Activated naive CD4-positive, alpha-beta T cell (primary cell): ENCODE measurements at places on chromosomes 6 and 20.

DNA sequence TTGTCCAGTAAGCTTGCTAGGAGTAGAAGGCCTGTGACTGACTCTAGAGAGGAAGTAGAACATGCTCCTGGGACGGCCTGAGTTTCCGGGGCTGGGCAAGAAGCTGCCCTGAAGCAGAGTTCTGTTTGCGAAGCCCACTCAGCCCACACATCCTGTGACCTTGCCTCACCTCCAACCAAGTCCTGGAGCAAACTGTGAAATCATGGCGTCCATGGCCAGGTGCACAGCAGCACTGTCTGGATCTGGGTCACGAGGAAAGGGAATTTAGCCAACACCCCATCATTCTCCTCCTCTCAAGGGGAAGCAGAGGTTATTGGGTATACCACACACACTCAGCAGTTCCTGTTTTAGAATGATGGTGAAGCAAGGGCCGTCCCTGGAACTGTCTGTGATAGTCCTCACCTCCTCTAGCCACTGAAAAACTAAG, 87.5 kb downstream of the CRYBG1 start:
- no peak for DNase-seq

DNA sequence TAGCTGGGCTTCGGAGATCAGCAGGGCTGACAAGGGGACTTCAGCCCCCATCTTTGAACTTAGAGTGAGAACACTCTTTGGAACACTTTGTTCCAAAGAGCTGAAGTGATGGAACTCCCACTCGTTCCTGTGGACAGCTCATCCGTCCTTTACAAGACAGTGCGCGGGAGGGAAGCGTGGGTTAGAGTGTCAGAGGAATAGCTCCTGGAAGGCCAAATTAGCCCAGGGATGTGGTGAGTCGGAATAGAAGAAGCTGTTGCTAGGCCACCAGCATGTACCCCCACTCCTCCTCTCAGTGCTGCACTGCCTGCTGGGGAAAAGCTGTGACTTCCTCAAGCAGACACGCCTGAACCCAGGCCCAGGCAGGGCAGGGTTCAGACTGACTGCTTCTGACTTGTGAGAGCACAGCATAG, 1.7 kb downstream of the SDCBP2 start:
- DNase-seq, result no peak

DNA sequence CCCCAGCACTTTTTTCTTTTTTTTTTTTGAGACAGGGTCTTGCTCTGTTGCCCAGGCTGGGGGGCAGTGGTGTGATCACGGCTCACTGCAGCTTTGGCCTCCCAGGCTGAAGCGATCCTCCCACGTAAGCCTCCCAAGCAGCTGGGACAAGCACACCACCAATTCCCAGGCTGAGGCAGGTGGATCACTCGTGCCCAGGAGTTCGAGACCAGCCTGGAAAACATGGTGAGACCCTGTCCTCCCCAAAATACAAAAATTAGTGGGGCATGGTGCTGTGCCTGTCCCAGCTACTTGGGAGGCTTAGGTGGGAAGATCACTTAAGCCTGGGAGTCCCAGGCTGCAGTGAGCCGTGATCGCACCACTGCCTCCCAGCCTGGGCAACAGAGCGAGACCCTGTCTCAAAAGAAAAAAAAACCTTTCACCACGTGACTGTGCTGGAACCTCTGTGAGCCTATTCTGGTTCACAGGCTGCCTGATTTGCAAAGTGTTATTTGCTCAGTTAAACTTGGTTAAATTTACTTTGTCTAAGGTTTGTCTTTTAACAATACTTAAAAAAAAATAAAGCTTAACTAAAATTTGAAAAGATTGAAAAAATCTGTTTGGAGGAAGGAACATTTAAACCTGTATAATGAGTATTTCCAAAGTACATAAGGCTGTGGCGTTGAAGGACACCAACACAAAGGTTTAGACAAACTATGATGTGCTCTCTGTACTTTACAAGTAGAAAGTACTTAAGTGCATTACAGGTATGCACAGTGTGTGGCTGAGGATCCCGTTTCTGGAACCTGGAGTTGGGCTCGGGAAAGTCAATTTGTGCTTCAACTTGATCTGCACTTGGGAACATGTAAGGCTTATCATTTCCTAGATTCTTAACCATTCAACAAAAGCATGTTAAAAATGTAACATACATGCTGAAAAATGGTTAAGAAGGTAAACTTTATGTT, 55.0 kb downstream of the PPP1R3G start:
- DNase-seq, result no peak

DNA sequence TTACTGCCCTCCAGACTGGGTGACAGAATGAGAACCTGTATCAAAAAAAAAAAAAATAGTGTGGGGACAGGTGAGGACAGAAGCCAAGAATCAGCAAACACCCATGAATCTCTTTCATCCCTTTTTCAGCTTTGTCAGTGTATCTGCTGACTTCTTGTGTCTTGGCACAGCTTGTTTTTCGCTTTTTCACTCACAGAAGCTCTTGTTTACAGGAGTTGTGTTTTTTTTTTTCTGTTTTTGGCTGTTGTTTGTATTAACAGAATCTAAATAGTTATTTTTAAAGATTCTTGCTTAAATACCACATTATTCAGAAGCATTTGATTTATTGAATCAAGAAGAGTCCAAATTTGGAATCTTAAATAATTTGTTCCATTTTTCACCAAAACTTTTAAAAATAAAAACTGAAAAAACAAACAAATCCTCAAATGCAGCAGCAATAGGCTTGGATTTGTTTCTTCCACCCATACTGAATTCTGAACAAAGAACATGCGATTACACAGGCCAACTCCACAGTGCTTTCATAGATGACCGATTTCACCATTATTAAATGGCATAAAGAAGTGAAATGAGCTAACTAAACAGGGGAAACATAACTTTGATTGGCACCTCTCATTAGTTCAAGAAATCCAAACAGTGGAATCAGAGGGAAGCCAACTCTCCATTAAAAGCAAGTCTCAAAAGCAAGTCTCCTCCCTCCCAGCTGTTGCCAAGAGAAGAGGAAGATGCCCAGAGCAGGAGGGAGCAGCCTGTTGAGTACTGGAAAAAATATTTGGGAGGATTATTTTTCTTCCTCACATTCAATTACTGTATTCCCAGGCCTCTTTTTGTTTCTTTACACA, 27.2 kb upstream of the GPR63 start:
- no peak for DNase-seq

GRCh38 chr6:37511910-37512399, 12.3 kb upstream of the CCDC167 start:
- no peak for DNase-seq

DNA sequence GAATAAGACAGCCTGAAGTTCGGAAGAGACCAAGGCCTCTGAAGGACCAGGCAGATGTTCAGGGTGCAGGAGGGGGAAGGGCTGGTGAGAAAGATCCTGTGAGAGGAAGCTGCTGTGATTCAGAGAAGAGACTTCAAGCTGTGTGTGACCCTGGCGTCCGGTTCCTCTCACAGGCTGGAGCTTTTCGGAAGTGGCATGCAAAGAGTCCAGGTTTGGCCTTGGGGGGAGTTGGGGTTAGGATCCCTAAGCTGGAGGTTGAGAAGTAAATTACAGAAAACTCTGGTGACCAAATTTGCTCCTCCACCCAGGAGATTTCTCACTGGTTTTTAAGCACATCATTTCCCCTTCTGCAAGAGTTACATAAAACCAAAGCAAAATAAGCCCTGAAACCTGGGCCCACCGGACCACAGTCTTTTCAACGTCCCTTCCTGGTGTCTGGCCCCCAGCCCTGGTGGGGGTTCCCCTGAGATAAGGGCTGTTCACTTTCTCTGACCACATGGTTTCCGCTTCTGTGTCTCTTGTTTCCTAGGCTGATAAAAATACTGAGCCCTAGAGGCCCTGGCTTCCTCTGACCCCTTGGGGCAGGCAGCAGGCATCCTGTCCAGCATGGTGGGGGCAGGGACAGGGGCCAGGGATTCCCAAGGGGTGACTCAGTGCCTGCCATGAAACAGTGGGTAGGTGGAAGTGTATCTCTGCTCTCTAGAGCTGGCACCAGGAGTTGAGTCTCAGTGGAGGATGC, 12.0 kb upstream of the LTA start:
- no peak for DNase-seq

- DNase-seq, result no peak
These were observed 226.8 kb upstream of the PDE10A start for GRCh38 chr6:165889636-165890403.

GRCh38 chr6:123965894-123966293, 162.2 kb downstream of the NKAIN2 start:
- DNase-seq, result no peak
